Endothelial cell (in vitro differentiated cells): ENCODE measurements at places on chromosomes 7 and 10.

GRCh38 chr10:43212043-43212721 lies 54.7 kb downstream of the RASGEF1A start:
- no peak for DNase-seq

DNA sequence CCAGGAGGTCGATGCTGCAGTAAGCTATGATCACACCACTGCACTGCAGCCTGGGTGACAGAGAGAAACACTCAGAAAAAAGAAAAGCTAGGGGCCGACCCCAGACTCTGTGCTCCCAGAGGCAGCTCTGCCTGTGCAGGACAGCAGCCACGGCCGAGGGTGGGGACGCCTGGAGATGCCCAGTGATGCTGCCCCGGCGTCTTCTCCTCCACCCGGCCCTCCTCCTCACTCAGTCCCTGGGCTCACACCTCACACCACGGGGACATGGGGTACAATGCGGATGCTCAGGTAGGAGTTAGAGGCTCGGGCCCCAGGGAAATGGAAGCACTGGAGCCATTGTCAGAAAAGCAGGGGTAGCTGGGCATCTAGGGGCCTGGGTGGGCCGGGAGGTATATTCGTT lies 46.3 kb upstream of the ELFN1 start:
- DNase-seq, result no peak

GRCh38 chr7:4182605-4183300 lies 499.3 kb upstream of the FOXK1 start:
- DNase-seq, result no peak

- DNase-seq, result no peak
Observed at GRCh38 chr7:129436335-129436923, 2.2 kb downstream of the STRIP2 start.

DNA sequence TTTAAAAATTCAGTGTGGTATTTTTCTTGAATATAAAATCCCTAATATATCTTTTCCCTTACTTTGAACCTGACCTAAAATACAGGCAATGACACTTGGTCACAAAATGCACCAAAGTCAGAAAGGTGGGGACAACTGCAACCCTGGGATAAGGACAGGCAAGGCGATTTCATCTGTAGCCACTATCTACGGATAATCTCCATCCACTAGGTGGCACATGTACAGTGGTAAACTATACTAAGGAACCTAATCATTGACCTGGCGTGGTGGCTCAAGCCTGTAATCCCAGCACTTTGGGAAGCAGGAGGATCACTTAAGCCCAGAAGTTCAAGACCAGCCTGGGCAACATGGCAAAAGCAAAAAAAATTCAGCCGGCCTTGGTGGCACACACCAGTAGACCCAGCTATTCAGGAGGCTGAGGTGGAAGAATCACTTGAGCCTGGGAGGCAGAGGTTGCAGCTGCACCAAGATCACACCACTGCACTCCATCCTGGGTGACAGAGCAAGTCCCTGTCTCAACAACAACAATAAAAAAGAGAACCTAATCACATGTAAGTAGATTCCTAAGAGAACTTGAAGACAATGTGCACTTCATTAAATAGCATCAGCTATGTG lies 98.9 kb downstream of the KMT2C start:
- peak; percentile 22 for DNase-seq
